ENCODE measurements at places on chromosomes 13 and 19.

GRCh38 chr19:33022472-33023116, 42.1 kb downstream of the RHPN2 start:
- DNase-seq: no peak

DNA sequence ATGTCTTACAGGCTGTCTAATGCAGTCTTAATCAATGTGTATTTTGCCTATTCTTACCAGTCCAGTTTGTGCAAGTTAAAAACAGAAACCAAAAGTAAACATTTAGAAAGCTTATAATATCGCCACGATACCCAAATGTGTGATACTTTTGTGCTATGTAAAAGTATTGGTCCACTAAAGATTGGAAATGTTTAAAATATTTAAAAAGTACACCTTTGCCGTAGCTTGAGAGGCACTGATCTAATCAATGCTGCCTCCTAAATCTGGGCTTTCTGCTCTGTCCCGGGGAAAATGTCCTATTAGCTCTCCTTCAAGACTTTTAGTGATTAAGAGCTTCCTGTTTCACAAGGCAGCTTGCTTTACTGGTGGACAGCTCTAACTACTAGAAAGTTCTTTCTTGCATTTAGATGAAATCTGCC, 64.7 kb downstream of the DNAJC15 start:
- no peak for DNase-seq

DNA sequence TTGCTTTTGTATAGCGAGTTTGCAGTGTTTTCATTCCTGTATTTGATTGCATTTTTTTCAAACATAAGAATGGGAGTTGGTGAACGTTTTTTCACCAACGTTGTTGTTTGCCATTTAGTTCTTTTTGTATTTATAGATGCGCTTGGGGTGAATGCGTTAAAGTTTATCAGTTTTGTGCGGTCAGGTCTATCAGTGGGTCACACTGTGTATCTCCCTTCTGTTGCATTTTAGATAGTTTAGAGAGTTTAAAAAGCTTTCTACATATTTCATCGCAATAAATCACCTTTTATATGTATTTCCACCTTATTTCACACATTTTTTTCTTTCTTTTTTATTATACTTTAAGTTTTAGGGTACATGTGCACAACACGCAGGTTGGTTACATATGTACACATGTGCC, 16.4 kb downstream of the OR7A5 start:
- DNase-seq: no peak

DNA sequence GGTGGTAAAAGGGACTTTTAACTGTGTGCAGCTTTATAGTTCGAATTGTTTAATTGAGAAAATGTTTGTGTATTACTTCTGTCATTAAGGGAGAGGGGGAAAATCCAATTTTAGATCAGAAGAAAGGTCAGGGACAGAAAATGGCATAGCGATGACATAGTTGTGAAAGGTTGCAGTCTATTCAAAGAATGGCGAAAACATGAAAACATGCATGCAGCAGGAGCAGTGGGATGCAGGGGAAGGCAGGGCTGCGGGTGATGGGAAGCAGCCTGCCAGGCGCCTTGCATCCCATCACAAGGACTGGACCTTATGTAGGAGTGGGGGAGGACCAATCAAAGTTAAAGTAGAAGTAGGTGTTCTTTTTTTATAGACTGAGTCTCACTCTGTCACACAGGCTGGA, 125.9 kb downstream of the CDK8 start:
- no peak for DNase-seq

GRCh38 chr13:111346101-111346680, 25.7 kb downstream of the TEX29 start:
- no peak for DNase-seq

DNA sequence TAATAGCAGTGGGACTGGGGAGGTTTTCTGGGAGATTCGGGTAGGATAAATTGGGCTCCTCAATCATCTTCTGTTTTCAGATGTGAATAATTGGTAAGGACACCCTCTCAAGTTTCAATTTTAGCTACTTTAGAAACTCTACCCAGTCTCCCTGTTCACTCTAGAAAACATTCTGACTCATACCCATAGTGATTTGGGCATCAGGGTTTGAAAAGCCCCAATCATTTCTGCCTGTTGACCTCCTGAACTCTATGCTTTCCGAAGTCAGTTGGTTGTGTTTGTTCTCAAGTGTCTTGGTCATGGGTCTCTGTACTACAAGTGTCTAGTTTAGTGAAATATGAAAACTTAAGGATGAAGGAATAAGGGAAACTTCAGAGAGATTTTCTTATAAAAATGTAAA, 911.3 kb upstream of the GPC6 start:
- DNase-seq: no peak

DNA sequence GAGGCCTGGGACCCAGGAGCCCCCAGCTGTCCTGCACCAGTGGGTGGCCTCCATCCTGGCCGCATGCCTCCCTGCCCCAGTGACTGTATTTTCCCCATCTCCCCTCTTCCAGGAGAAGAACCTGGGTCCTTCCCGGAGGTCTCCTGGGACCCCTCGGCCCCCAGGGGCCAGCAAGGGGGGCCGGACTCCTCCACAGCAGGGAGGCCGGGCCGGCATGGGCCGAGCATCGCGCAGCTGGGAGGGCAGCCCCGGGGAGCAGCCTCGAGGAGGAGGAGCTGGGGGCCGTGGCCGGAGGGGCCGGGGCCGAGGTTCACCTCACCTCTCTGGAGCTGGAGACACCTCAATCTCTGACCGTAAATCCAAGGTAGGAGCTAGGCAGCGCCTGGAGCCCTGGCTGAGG, 4.2 kb downstream of the CCDC9 start:
- no peak for DNase-seq

- no peak for DNase-seq
These were observed 8.5 kb upstream of the C1QTNF9B start for GRCh38 chr13:23905766-23906165.

DNA sequence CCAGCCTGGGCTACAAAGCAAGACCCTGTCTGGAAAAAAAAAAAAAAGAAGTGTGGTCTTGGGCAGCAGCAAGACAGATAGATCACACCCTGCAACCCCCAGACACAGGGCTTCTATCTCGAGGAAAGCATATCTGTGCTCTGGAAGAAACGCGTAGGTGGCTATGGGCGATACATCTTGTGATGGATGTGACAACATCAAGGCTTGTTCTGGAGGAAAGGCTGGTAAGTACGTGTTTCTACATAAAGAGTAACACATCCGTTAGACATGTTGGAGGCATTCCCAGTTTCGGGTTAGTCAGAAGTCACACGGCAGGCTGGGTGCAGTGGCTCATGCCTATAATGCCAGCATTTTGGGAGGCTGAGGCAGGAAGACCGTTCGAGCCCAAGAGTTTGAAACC, 6.6 kb upstream of the DHDH start:
- DNase-seq: no peak

DNA sequence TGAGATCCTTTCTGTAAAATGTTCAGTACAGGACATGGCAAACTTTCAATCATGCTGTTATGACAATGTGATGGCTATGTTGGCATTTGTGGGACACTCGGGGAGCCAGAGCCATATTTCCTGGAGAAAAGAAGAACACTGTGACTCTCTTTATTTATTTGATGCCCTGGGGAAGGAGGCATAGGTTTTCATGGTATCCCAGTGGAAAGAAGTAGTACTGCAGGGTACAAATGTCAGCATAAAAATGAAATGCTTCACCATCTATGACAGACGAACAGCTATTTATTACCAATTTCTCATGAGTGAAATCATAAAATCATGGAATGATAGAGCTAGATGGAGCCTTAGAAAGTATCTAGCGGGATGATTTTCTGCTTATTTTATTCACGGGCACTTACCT, 217.1 kb downstream of the COL4A1 start:
- no peak for DNase-seq

- DNase-seq: no peak
These were observed 106.0 kb downstream of the USP12 start for GRCh38 chr13:27065582-27065981.

- DNase-seq: no peak
These were observed 2659.4 kb upstream of the PCDH20 start for GRCh38 chr13:64074971-64075474.

GRCh38 chr13:98721825-98722510, 30.5 kb downstream of the SLC15A1 start:
- DNase-seq: no peak

DNA sequence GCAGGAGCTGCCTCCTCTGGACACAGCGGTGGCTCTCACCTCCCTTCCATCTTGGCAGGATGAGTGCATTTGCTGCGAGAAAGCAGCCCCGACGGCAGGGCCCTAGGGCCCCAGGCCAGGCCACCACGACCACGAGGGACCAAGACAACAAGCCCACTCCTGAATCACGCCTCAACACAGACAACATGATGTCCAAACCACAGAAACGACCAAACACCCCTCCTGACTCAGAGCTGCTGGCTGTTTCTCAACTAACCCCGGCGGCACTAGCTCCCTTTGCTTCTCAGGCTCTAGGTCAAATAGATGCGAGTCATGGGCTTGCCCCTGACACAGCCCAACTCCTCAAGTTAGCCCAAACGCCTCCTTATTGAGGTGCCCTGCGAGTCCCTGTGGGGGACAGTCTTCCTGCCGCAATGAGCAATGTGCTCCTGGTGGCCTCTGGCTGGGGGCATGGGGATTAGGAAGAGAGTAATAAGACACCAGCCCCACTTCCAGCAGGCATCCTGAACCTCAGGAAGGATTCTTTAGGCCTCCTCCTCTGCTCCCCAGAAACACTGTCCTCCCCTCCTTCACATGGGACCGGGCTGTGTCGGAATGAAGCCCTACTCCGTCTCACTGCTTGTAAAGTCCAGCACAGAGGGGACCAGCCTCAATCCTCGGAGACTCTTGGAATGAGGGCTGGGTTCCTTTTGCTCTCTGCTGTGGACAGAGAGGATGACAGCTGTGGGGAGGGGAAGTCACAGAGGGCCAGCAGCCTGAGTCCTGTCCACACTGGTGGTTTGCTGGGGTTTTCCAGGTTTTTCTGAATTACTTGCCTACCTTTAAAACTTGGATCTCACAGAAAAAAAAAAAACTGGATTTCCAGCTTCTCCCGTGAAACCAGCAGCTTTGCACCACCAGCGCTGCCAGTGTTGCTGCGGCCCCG, 6.9 kb upstream of the ATF5 start:
- no peak for DNase-seq

- no peak for DNase-seq
These were observed 16.4 kb upstream of the PRR19 start for GRCh38 chr19:42285541-42285941.

- no peak for DNase-seq
These were observed 64.4 kb downstream of the UBL3 start for GRCh38 chr13:29785978-29786377.

DNA sequence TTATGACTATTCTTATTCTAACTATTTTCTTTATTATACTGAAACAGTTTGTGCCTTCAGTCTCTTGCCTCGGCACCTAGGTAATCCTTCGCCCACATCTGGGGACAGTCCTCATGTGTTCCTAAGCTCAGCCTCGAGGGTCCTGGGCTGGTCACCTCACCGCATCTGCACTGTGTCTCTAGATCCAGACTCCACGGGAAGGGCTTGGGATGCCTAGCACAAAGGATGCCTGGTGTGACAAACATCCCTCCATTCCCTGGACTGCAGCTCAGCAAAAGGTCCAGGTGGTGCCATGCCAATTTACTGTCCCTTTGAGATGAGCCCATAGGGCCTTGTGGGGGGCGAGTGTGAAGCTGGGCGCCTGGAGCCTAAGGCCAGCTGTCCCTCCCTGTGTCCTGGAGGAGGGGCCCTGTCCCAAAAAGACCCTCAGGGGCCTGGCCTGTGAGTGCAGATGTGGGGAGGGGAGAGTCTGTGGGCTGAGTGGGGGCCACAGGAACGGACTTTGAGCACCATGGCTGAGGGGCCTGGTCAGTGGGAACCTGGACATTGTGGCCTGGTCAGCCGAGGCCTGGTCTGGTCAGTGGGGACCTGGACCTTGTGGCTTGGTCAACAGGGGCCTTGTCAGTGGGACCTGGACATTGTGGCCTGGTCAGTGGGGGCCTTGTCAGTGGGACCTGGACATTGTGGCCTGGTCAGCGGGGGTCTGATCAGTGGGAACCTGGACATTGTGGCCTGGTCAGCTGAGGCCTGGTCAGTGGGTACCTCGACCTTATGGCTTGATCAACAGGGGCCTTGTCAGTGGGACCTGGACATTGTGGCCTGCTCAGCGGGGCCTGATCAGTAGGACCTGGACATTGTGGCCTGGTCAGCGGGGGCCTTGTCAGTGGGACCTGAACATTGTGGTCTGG, 45.1 kb upstream of the TPM4 start:
- no peak for DNase-seq

DNA sequence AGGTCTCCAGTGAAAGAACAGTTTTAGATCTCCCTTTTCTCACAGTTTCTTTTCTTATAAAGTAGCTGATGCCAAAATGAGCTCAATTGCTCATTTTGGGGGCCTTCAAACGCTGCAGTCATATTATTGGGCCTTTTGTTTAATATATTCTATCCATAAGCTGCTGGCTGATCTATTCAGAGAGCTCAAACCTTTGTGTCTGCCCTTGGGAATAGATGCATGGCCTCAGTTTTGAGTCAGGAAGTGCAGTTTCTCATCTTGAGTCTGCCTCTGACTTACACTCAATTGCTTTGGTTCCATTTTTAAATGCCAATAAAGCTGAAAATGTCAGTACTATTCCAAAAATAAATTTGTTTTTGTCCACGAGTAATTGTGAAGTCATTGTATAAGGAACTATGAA, 468.9 kb downstream of the KLF12 start:
- no peak for DNase-seq
